ENCODE measurements at places on chromosomes 2 and 18. TPM values are rescaled to one million over a fixed set of nuclear protein-coding genes. Genes with fewer than 3 reads are reported as not detected.

Gene PROC
- polyA plus RNA-seq, result 0.50 TPM

Gene MREG
- 1.9 TPM for polyA plus RNA-seq

Gene DTNA
- 59.0 TPM for polyA plus RNA-seq

Gene TMSB10
- 1,527 TPM for polyA plus RNA-seq

Gene ARMC9
- 6.9 TPM for polyA plus RNA-seq

Gene PDE11A
- 0.03 TPM for polyA plus RNA-seq

Gene KIAA2012
- polyA plus RNA-seq, result not detected

Gene BOLL
- not detected for polyA plus RNA-seq

Gene RNF181
- polyA plus RNA-seq, result 203 TPM

Gene ICOS
- 0.10 TPM for polyA plus RNA-seq

Gene LIMS3
- polyA plus RNA-seq, result 4.7 TPM

Gene SLC9A2
- 0.88 TPM for polyA plus RNA-seq

Gene CIDEA
- polyA plus RNA-seq, result not detected

Gene ZNF892
- 0.64 TPM for polyA plus RNA-seq

Gene MAL
- polyA plus RNA-seq, result 0.49 TPM

DNA sequence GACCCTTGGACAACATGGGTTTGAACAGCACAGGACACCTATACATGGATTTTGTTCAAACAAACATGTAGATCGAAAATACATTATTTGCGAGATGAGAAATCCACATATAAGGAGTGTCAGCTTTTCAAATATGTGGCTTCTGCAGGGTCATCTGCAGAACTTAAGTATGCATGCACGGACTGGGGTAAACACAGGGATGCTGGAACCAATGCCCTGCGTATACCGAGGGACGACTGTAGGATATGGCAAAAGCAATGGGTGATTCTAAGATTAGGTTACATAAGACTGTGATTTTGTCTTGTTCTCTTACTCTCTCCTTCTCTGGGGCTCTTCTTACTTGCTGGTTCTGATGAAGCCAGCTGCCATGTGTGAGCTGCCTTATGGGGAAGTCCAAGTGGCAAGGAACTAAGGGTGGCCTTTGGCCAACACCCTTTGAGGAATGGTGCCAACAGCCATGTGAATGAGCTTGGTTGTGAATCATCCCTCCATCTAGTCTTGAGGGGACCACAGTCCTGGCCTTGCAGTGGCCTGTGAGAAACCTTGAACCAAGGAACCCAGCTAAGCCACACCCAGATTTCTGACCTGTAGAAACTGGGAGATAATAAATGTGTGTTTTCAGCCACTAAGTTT, 66.5 kb downstream of the EVA1A start:
- DNase-seq, result no peak

DNA sequence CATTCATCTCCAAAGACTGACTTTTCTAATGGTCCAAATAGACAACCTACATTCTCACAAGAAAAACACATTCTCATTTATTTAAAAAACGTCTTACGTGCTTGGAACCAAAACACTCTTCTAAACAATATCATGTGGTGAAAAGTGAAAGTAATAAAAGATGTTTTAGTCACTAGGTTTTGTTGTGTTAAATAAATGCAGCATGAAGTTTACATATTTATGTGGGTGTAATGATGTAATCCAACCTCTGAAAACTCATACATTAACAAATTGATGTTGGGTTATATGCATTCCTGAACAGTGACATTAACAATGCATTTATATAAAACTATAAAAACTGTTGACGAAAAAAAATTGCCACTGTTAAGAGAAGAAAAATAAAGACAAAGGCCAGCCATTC, 55.1 kb upstream of the ACVR2A start:
- no peak for DNase-seq

- peak; percentile 79 for DNase-seq
These were observed 24.8 kb upstream of the ZFP36L2 start for GRCh38 chr2:43251171-43251731.

- DNase-seq, result no peak
These were observed 28.2 kb downstream of the MYCN start for GRCh38 chr2:15968280-15969178.

- DNase-seq, result no peak
These were observed 335.1 kb downstream of the CYRIA start for GRCh38 chr2:16330571-16330970.

GRCh38 chr2:180653481-180653880, 326.9 kb upstream of the UBE2E3 start:
- DNase-seq, result no peak

GRCh38 chr2:144547494-144547893, 27.6 kb upstream of the ZEB2 start:
- DNase-seq, result no peak

DNA sequence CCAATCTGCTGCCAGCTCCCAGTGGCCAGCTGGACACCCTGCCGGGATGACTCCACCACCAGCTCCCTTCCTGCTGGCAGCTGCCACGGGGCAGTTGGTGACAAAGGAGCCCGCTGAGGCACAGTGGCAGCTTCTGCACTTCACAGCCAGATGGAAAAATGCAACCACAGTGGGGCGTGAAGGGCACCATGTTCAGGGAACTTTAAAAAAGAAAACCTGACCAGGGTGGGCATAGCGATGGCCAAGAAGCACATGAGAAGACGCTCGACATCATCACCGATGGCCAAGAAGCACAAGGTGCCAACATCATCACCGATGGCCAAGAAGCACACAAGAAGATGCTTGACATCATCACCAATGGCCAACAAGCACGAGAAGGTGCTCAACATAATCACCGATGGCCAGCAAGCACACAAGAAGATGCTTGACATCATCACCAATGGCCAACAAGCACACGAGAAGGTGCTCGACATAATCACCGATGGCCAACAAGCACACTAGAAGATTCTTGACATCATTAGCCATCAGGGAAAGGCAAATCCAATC, 243.5 kb downstream of the EIPR1 start:
- DNase-seq, result no peak

DNA sequence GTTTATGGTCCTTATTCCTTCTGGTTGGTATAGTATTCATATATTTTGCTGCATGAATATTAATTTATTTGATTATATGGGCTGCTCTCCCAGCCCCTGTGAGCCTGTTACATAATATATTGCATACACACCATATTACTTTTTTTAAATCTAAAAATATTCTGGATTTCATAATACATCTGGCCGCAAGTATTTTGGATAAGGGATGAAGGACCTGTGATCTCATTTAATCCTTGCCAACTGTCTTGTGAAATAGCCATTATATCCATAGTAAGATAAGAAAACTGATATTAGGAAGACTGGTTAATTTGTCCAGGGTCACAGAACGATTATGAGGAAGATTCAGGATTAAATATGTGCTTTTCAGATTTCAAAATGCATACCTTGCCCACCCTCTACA, 433.6 kb downstream of the LPIN1 start:
- DNase-seq, result no peak

GRCh38 chr18:43526426-43527145, 249.3 kb upstream of the SYT4 start:
- no peak for DNase-seq

DNA sequence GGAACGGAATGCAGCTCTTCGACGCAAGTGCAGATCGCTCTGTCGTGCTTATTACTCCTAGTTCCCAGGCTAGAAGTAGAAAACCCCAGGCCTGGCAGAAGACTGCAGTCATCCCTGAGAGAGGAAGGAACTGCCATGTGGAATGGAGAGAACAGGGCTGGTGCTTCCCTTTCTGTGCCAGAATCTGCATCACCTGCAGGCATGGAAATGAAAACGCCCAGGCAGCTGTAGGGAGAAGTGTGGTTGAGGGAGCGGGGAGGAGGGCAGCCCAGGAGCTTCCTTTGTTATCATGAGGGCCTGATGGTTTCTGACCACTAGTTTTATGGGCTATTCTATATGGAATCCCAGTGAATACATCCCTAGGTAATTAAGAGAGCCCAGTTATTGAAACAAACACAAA, 79.4 kb upstream of the SMIM21 start:
- no peak for DNase-seq

DNA sequence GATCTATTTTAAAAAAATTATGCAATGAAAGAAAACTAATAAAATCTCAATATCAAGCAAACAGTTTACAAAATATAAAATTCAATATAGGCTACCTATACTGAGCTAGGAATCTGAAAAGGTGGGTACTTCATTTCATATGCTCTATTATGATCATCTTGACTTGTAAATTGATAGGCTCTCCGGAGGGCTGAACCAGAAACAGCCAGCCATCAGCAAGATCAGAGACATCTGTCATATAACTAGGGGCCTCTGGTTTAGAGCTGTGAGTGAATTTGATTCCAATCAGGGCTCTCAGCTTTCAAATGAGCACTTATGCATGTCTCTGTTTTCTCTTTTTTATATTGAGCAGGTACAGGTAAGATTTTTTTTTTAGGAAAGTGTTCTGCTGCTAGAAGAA, 114.2 kb downstream of the SPHKAP start:
- DNase-seq, result no peak

GRCh38 chr2:71466301-71467179, 13.2 kb downstream of the DYSF start:
- peak; percentile 83 for DNase-seq

- no peak for DNase-seq
These were observed 112.9 kb downstream of the RAPGEF4 start for GRCh38 chr2:172848519-172848918.

- DNase-seq, result no peak
These were observed 852.8 kb upstream of the ACVR2A start for GRCh38 chr2:146992057-146992456.

GRCh38 chr18:26133652-26134051, at the start of gene PSMA8:
PSMA8 (plus strand) TSS chr18:26133869; CDS start chr18:26133966, 97 bp downstream.
- peak; percentile 54 for DNase-seq

- DNase-seq, result no peak
These were observed 684.4 kb upstream of the SYT4 start for GRCh38 chr18:43961722-43962121.

GRCh38 chr18:65329010-65329409, 421.8 kb upstream of the CDH7 start:
- DNase-seq, result no peak

GRCh38 chr18:21703241-21703820, 1.2 kb downstream of the ABHD3 start:
- no peak for DNase-seq

Measured in aorta (tissue), 5 donors.